M059J (cell line): ENCODE measurements at places on chromosomes 2 and 18. TPM values are rescaled to one million over a fixed set of nuclear protein-coding genes. Genes with fewer than 3 reads are reported as not detected.

DNA sequence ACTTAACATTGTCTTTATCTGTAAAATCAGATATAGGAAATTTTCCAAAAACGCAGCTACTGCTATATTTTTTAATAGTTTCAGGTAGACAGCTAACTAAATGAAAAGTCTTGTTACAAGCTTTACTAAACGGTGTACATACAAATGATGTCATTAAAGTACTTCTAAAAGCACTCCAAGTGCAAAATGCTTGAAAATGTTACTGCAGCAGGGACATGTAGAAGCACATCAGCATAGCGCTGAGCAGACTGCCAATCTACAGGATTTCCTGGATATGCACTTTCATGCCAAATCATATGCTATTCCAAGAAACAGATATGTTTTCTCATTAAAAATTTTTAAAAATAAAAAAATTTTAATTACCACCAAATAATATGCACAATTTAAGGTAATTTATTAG is 61.7 kb downstream of the SMAD2 start:
- DNase-seq: no peak

DNA sequence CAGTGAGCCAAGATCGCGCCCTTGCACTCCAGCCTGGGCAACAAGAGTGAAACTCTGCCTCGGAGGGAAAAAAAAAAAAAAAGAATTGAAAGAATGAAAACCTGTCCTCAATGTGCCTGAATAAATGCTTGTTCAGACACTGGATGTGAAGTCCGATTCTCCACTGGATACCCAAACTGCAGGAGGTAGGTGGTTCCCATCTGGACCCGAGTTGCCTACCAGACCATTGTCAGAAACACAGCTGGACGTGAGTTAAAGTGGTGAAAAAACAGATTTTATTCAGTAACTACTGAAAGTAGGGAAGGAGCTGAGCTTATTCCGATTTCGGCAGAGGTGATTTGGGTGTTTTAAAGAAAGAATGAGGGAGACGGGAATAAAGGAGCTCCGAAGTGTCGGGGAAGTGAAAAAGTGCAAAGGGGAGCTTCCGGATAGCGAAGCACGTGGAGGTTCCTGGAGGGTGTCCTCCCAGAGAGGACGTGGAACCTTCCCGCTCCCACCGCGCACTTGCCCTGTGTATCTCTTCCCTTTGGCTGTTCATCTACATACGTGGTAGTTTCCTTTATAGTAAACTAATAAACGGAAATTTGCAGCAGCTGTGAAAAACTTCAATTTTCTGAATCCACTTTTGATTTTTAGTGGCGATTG is 10.4 kb upstream of the ZDBF2 start:
- no peak for DNase-seq

DNA sequence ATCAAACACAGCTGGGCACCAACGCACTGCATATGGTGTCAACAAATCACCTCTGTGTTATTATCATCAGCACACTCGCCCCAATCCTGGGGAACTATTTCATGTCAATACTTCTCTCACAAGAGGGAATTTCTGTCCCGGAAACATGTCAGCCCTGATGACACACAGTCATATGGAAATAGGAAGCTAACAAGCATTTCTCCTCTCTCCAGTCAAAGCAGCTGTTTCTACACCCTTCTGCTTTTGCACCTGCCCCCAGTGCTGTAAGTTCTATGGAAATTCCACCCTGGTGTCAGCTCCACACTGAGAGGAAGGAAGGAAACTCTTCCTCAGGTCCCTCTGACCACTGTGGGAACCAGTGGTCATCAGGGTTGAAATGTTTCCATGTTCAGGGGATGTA is 447.6 kb upstream of the ID2 start:
- DNase-seq: no peak

GRCh38 chr2:238942726-238943300 is 94.9 kb downstream of the TWIST2 start:
- DNase-seq: peak; percentile 22

Gene PRSS56
- not detected in 2 replicates for total RNA-seq

Gene GNAL
- total RNA-seq: 0.02 and 0.15 TPM in 2 replicates

DNA sequence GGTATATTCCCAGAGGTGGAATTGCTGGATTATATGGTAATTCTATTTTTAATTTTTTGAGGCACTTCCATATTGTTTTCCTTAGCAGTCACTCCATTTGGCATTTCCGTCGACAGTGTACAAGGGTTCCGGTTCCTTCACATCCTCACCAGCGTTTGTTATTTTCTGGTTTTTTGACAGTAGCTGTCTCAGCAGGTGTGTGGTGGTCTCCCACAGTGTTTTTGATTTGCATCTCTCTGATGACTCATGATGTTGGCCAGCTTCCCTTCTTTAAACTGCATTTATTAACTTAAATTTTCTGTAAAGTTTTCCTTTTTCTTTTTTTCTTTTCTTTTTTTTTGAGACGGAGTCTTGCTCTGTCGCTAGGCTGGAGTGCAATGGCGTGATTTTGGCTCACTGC is 19.7 kb downstream of the SH3BP4 start:
- no peak for DNase-seq

DNA sequence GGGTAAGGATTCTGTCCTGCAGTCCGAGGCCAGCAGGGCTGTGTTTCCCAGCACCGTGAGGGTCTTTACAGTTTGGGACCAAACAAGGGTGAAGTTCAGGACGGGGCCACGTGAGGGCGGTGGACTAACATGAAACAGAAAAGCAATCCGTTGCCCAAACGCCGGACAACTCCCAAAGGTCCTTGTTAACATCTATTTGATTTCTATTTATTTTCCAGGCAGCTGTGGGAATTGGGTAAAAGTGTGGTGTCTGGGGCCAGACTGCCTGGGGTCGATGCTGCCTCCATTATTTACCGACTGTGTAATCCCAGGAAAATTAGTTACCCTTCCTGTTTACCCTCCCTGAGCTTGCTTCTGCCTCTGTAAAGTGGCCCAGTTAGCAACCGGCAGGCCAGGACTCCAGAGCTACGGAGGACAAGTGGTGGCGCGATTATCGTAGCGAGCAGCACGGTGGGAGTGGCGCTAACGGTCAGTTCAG is 66.3 kb upstream of the TCF7L1 start:
- peak; percentile 66 for DNase-seq

GRCh38 chr2:20091305-20091991 is 40.0 kb upstream of the LAPTM4A start:
- peak; percentile 89 for DNase-seq

Gene TMEM37
- total RNA-seq: not detected in 2 replicates

Gene L3MBTL4
- 0.05 and 0.15 TPM in 2 replicates for total RNA-seq

DNA sequence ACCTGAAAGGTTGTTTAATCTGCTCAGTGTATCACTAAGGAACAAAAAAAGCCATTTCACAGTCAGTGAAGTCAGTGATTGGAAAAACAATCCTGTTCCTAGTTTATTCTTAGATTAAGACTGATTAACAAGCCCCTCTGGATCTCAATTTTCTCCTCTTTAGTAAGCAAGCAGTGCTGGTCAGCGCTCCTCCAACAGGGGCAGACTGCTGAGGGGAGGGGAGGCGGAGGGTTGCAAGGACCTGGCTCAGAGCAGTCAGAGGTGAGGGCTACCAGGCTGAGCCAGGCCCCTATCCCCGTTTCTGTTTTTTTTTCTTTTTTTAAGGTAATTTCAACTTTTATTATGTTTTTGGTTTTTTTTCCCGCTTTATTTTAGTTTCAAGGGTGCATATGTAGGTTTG is 24.7 kb upstream of the KCNS3 start:
- DNase-seq: no peak

GRCh38 chr2:11581124-11581796 is 47.4 kb downstream of the GREB1 start:
- DNase-seq: no peak

DNA sequence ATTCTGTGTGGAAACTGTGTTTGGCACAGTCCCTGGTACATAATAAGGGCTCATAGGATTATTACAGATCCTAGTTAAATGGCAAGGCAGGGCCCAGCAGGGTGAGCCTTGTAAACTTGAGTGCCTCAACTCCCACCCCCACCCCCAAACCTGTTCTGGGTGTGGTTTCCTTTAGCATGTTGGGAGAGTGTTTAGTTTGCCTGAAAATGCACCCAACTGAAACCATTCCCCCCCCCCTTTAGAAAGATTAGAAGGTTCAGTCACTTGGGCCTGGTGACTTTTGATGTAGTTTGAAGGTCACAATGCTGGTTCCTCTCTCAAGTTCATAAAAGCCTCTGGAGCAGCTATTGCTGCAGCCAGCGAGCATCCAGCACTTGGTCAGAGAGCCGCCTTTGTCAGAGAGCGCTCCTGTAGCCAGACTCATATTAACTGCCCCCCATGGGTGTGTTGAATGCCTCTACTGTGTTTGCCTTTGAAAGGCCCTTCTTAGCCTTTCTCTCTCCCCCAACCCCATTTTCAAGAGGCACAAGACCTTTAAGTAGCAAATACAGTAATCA is 113.7 kb downstream of the SPTBN1 start:
- DNase-seq: no peak

- no peak for DNase-seq
Measured at GRCh38 chr2:96946625-96947024, 39.8 kb downstream of the FAM178B start.

GRCh38 chr2:47196046-47196445 is 40.9 kb upstream of the STPG4 start:
- DNase-seq: no peak

Gene TSHZ1
- 5.5 and 5.9 TPM in 2 replicates for total RNA-seq

DNA sequence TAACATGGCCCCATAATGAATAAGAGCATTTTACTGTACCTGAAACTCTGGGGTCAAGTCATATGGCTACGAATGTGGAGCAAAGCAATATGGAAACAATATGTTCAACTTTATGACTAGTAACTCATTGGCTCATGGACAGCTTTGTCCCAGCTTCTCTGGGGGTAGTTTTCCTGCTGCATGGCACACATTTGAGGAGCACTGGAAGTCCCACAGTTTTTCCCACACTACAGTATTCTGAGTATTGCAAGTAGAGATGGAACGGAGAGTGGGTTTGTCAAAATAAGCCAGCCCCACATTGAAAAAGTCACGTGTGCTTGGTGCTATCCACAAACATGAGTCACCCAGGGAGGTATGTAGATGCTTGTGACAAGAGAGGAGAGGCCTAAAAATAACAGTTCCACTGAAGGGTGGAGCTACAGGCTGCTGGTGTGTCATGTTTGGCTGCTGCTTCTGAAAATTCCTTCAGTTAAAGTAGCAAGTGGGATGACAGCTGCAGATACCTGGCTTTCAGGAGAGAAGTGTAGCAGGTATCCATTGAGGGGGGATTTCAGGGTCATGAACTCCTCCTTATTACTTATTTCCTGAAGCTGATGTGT is 48.2 kb upstream of the CTAGE1 start:
- peak; percentile 98 for DNase-seq

DNA sequence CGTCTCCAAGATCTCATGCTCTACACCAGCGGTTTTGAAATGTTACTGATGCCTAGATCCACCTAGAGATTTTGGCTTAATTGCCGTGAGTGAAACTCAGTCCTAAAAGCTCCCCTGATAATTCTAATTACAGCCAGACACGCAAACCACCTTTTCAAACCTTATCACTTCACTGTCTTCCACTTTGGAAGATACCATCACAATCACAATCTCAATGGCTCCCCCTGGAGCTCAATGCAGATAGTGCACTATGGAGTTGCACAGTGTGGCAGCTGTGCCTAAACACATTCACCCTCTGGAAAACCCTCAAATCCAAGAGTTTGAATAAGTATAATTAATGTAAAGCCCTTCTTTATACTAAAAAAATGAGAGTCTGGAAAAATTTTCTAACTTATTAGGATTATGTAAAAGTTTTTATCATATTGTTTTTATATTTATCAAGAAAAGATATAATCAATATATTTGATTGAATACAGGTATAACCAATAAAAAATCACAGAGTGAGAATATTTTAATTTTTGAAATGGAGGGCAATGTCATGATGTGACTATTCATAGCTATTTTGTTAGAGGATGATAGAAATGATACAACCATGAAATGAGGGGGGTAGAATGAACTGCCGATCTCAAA is 102.9 kb upstream of the SLC8A1 start:
- peak; percentile 61 for DNase-seq

Gene SMYD1
- not detected in 2 replicates for total RNA-seq

DNA sequence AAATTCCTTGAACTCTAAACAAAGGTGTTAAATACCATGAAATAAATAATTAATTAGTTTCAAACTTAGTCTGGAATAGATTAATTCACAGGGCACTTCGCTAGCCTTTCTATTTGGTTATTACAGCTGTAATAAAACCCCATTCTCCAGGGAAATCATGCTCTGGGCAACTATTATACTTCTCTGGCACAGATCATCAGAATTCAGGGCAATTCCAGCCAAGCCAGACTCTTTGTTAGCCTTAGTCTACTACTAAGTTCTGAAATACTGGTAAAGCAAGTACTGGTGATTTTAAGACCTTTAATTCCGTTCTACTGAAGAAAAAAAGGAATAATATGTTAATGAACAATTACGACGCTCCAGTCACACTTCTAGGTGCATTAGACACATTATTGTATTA is 123.4 kb upstream of the PDE1A start:
- DNase-seq: no peak

GRCh38 chr2:226782092-226782713 is 17.4 kb downstream of the IRS1 start:
- DNase-seq: peak; percentile 61

GRCh38 chr2:190599073-190599472 is 49.8 kb upstream of the NAB1 start:
- peak; percentile 40 for DNase-seq

Gene CRACDL
- total RNA-seq: not detected in 2 replicates

- DNase-seq: no peak
Measured at GRCh38 chr2:62238236-62238635, 42.3 kb downstream of the B3GNT2 start.

DNA sequence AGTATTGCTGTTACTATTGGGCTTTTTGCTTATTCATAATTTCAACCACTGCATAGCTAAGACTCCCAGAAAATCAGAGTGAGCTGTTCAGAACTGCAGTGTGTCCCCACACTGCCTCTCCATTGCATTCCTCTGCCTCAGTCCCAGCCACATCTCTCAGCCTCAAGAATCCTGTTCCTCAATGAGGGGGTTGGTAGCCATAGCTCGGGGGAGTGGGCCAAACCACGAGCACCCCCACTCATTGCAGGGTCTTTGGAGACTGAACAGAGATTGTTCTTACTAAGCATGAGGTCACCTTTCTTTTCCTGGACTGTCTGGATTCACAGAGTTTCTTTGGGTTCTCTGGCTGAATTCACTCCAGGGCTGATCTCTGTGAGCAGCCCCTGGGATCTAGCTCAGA is 161.1 kb downstream of the GFPT1 start:
- DNase-seq: peak; percentile 64

Gene CD207
- total RNA-seq: not detected in 2 replicates

GRCh38 chr2:122210898-122211856 is 455.7 kb downstream of the TSN start:
- DNase-seq: no peak

GRCh38 chr2:51053213-51053612 is 21.3 kb upstream of the NRXN1 start:
- no peak for DNase-seq

Gene LRP1B
- total RNA-seq: 0.02 TPM in 1 of 2 replicates, not detected in the other

DNA sequence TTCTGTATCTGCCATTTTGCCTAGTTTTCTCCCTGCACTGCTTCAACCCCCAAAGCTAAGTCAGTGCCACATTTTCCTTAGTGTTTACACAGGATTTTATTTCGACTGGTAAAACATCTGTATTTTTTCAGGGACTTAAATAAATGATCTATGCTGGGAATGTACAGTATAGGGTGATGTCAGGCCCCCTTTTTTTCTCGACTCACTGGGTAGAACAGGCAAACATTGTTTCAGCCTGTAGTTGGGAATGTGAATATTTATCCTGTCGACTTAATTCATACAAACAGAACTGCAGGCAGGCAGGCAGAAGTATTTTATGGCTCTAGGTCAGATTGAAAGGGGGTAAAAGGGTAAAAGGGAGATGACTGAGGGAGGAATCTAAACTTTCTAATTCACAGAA is 123.5 kb upstream of the ZFP36L2 start:
- DNase-seq: no peak
